CD8-positive, alpha-beta memory T cell (primary cell): ENCODE measurements at places on chromosomes 4 and X.

- DNase-seq = no peak
Observed at GRCh38 chrX:156000361-156000926, 2.9 kb downstream of the IL9R start.

DNA sequence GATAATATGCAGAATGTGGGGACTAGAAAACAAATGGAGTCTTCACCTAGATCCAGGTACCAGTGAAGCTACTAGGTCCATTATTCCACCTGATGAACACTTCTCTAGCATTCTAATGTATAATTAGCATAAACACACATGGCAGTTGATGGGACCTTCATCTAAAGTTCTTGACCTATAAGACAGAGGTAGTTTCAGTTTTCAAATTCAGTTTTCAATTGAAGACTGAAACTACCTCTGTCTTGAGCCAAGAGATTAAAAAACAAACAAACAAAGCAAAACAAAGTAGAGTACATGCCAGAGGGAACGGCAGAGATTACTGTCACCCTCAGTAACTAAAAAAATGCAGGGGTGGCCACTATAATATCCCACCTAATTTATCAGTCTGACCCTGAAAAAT lies 199.9 kb upstream of the NEIL3 start:
- DNase-seq = no peak

GRCh38 chrX:64394874-64395567 lies at the start of gene MTMR8:
Gene MTMR8, minus strand, starts transcription at chrX:64395452. Its CDS starts 89 bp downstream, at chrX:64395363.
- DNase-seq = peak; percentile 71

GRCh38 chrX:108025954-108026600 lies 18.8 kb upstream of the VSIG1 start:
- peak; percentile 36 for DNase-seq

- no peak for DNase-seq
Observed at GRCh38 chr4:123974386-123975149, 578.0 kb downstream of the SPRY1 start.

GRCh38 chrX:120839491-120839890 lies 36.2 kb downstream of the CT47B1 start:
- no peak for DNase-seq

GRCh38 chr4:128161138-128161537 lies 100.0 kb downstream of the LARP1B start:
- DNase-seq = no peak

DNA sequence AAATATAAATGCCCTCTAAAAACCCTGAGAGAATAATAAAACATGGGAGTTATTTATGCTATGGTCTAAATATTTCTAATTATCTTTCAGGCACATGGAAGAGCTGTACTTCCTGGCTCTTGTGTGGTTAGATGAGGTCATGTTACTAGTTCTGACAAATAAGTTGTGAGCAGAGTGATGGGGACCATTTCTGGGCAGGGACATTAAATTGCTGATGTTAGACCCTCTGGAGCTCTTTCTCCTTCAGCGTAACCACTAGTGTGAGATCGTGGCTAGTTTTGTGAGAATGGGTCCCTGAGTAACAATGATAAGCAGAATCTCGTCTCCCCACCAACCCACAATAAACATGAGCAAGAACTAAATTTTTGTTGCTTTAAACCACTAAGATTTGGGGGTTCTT lies 108.0 kb downstream of the MAML3 start:
- DNase-seq = no peak

GRCh38 chrX:24963823-24964222 lies 51.9 kb downstream of the ARX start:
- DNase-seq = no peak
